Right ventricle myocardium inferior (tissue), 1 donor: ENCODE measurements at places on chromosomes 1 and 21. TPM values are rescaled to one million over a fixed set of nuclear protein-coding genes. Genes with fewer than 3 reads are reported as not detected.

- DNase-seq, result no peak
Measured at GRCh38 chr1:34113887-34114286, 51.1 kb downstream of the CSMD2 start.

Gene MYBPHL
- total RNA-seq, result not detected

Gene SOD1
- 430 TPM for total RNA-seq

Gene CCDC30
- 1.9 TPM for total RNA-seq

Gene RBM11
- total RNA-seq, result 0.14 TPM

GRCh38 chr1:168506204-168506819 lies 37.5 kb downstream of the XCL2 start:
- DNase-seq, result no peak

Gene MSH4
- total RNA-seq, result 0.35 TPM

Gene TTLL10
- total RNA-seq, result 0.24 TPM

Gene NMNAT1
- 19.3 TPM for total RNA-seq

Gene ENO1
- 169 TPM for total RNA-seq

DNA sequence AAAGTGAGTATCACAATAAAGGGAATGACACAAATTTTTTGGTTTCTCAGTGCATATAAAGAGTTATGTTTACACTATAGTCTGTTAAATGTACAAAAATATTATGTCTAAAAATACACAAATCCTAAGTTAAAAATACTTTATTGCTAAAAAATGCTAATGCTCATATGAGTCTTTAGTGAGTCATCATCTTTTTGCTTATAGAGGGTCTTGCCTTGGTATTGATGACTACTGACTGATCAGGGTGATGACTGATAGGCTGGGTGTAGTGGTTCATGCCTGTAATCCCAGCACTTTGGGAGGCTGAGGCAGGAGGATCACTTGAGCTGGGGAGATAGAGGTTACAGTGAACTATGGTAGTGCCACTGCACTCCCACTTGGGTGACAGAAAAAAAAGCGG lies 12.9 kb upstream of the NUF2 start:
- DNase-seq, result no peak

DNA sequence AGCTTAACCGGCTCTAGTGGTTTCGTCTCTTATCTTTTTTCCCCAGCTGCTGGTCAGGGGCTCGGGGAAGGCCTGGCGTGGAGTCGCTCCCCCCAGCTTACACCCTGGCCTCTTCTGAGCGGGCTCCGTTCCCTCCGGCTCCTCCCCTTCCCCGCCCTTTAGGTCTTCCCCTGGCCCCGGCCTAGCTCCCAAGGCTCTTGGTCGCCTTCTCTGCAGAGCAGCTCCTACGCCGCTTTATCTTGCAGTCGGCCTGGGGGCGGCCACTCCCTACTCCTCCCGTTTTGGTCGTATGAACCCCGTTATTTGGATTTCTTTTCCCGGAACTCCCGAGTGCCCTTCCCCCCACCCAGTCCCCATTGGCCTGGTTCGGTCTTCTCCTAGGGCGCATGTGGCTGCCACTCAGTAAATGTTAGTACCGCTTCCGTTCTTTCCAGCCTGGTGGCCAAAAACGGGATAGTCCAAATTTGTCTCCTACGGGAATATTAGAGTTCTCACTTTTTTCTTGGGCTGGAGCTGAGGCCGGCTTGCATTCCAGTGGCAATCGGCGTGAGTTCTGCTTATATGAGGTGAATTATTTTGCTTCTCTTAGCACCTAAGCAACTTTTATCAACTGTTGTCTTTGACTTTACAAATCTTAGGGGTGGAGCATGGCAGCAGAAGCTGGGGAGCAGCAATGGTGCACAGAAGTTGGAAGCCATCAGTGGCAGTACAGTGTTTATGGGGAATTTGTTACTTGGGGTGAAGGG lies 467 bp downstream of the THRAP3 start:
- peak; percentile 90 for DNase-seq

DNA sequence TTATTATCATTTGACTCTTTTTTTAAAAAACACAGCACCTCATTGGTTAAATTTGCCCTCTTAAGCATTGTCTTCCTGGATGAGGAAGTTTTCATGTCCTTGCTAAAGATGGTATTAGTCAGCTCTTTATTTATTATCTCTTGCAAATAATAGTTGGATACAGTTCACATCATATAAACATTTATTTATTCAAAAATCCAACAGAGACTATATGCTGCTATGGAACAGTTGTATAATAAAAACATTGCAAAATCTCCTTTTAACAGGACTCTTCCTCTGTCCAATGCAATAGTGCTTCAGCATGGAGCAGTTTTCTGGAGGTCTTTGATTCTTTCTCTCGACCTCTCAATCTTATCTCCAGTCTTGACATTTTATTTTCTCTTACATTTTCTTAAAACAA lies 49.5 kb upstream of the VCAM1 start:
- no peak for DNase-seq

Gene GREM2
- total RNA-seq, result not detected

GRCh38 chr1:52636721-52637695 lies 4.0 kb downstream of the SHISAL2A start:
- no peak for DNase-seq

DNA sequence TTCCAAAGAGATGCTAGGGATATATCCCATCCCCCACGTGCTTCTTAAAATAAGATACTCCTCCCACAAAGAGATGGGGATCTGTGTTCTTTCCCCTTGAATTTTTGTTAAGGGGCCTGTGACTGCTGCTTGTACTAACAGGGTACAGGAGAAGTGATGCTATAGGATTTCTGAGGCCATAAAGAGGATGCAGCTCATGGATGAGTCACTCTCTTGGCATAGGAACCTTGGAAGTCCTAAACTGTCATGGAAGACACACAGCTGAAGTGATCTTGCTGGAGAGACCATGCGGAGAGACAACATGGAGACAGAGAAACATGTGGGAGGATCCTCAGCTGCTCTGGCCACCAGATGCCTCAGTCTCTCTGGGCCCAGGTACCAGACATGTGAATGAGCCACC lies 157.2 kb downstream of the S1PR1 start:
- no peak for DNase-seq

DNA sequence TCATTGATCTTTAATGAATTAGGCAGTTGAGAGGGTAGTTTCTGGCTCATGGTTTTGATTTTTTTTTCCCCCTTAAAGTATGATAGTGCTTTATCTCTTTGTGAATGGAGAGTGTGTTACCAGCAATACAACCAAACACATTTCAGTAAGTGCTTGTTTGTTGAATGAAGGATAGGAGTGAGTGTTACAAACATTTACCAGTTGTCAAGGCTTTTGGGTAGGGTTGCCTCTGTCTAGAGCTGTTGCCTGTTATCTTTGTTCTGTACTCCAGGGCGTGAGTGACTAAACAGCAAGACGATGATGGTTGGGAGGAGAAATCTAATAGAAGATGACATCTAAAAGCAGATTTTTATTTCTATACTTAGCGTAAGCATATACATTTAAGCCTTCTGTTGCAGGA lies 21.5 kb downstream of the MAP3K7CL start:
- no peak for DNase-seq

Gene MACO1
- 13.7 TPM for total RNA-seq

Gene DNASE2B
- not detected for total RNA-seq

Gene EDARADD
- total RNA-seq, result 1.6 TPM

- DNase-seq, result no peak
Measured at GRCh38 chr1:229887043-229887822, 179.8 kb upstream of the GALNT2 start.

Gene ANKRD35
- total RNA-seq, result 1.1 TPM

GRCh38 chr21:43189936-43190335 lies 21.1 kb downstream of the CRYAA start:
- DNase-seq, result peak; percentile 39
